Stimulated activated CD4-positive, alpha-beta T cell treated with anti-CD3 and anti-CD28 coated beads, Interleukin-12 subunit alpha, Interleukin-12 subunit beta, amount 100 ng/mL, for 4 hours (primary cell): ENCODE measurements at places on chromosomes 5 and 9.

DNA sequence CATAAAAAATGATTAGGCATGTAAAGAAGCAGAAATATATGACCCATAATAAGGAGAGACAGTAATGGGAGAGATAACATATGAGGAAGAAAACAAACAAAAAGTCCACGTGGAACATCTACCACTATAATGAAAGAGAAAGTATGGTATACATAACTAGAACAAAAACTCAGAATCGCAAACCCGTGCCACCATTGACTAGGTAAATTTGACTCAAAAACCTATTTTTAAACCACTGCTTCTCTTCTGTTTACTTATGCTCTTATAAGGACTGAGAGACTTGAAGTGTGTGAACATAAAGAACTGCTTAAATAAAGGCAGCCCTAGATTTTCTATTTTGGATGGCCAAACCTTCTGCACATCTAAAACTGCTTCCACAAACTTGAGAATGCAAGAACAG, 330.7 kb downstream of the CAAP1 start:
- no peak for DNase-seq

DNA sequence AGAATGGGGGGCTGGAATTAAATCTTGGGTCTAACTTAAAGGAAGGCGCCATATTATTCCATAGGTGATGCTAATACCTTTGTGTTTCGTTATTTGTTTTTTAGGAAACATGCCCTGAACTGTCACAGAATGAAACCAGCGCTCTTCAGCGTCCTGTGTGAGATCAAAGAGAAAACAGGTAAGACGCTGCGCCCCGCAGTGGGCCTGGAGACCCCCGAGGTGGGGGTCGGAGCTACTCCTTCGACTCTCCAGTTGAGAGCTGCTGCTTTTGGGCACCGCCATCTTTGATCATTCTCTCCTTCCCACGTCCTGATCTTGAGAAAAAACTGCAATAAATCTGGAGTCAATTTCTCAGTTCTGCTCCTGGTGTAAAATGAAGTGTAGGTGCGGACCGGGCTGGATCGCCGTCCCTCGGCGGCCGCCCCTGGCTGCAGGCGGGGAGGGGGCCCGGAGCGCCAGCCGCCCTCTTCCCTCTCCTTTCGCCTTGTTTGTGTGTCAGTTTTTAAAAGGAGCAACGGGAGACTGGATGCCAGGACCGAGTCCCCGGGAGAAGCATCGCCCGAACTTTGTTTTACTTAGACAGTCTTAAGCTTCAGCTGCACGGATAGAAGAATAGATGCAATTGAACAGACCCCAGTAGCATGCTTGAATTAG, 1.4 kb downstream of the PBX3 start:
- DNase-seq = no peak

- no peak for DNase-seq
These were observed 181.5 kb upstream of the OTULINL start for GRCh38 chr5:14400085-14400484.

DNA sequence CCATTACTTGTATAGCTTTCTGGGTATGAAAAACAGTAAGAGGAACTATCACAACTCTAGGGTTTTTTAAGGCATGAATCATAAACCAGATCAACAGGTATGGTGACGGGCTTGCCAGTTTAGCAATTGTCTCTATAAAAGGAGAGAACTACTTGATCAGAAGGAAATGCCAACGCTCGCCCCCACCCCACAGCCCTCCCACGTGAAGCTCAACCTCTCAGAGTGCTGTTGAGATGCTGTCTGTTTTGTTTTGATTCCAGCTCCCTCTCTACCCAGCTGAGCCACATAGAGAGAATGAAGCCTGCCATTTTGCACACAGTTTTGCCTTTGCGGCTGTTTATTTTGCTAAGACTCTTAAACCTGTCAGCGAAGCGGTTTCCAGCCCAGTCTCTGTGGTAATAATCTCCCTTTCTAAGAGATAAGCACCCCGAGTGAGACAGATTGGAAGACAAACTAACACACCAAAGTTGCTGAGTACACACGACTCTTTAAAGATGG, 257.9 kb upstream of the ANKRD55 start:
- peak; percentile 41 for DNase-seq

- DNase-seq = peak; percentile 36
These were observed 104.0 kb upstream of the ZNF366 start for GRCh38 chr5:72611118-72611730.

GRCh38 chr5:147481376-147481775, 28.5 kb downstream of the DPYSL3 start:
- no peak for DNase-seq

DNA sequence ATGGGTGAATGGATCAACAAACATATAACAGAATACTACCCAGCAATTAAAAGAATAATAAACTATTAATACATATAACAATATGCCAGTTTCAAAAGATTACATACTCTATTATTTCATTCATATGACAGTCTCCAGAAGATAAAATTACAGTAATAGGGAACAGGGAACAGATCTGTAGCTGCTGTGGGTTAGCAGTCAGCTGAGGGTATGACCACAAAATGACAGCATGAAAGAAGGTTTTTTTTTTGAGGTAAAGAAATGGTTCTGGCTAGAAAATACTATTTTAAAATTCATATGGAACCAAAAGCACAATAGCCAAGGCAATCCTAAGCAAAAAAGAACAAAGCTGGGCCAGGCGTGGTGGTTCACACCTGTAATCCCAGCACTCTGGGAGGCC, 73.0 kb upstream of the NR5A1 start:
- DNase-seq = no peak

DNA sequence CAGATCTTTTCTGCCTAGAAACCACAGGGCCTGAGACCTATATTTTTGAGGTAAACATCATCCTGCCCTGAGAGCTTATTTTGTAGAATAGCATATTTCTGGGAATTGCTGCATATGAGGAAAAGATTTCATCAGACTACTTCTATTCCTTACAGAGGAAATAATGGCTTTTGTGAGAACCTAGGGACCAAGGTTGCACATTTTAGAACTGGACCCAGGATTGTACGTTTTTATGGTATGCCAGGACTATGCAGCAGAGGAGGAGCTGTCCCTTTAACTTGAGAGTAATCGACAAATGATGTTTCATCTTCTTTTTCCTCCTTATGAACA, 2.2 kb upstream of the ALDH1A1 start:
- DNase-seq = no peak

- no peak for DNase-seq
These were observed 467.3 kb downstream of the ENC1 start for GRCh38 chr5:74173241-74173640.

DNA sequence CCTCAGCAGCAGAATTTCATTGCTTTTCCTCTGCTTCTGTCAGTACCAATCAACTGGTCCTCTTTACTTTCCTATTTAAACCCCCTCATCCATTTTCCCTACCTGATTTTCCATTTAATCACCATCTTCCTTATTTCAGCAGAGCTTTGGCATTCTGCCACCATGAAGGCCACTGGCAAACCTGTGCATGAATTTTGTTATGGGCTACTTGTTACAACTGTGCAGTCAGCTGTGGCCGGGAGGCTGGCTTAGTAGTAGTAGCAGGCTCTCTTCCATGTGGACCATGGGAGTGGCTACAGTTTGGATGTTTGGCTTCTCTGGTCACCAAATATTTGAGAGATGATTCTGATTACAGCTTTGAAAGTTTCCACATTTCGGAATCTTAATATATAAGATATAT, 976.6 kb upstream of the SEMA6A start:
- DNase-seq = no peak
